ENCODE measurements at places on chromosomes 3 and 15. TPM values are rescaled to one million over a fixed set of nuclear protein-coding genes. Genes with fewer than 3 reads are reported as not detected.

Gene DAPK2
- total RNA-seq = 1.2 TPM

Gene ECE2
- total RNA-seq = not detected

Gene OR5H14
- total RNA-seq = not detected

Gene ISLR
- 64.9 TPM for total RNA-seq

Gene SOX14
- 0.44 TPM for total RNA-seq

Gene ZIC1
- not detected for total RNA-seq

Gene KPNA1
- 65.6 TPM for total RNA-seq

Gene WDR72
- total RNA-seq = 0.45 TPM

Gene SI
- not detected for total RNA-seq

Gene GAP43
- total RNA-seq = 4.2 TPM

Gene MON1A
- total RNA-seq = 5.7 TPM
